ENCODE measurements at places on chromosomes 7 and 10.

DNA sequence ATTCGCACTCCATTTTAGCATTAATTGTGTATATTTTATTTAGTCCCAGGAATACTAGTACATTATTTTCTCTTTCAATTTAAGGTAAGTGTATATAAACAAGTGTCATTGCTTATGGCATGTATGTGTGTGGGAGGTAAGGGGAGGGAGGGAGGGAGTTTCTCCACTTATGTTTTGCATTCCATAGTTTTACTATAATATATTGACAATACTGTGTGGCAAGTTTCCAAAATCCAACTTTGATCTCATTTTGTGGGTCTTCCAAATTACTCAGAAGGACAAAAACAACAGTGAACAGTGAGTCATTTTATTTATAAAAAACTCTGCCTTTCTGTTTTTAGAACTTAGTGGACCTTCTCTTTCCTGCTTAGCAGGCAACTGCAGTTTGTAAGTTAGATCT lies 102.3 kb upstream of the SEMA3E start:
- no peak for DNase-seq

DNA sequence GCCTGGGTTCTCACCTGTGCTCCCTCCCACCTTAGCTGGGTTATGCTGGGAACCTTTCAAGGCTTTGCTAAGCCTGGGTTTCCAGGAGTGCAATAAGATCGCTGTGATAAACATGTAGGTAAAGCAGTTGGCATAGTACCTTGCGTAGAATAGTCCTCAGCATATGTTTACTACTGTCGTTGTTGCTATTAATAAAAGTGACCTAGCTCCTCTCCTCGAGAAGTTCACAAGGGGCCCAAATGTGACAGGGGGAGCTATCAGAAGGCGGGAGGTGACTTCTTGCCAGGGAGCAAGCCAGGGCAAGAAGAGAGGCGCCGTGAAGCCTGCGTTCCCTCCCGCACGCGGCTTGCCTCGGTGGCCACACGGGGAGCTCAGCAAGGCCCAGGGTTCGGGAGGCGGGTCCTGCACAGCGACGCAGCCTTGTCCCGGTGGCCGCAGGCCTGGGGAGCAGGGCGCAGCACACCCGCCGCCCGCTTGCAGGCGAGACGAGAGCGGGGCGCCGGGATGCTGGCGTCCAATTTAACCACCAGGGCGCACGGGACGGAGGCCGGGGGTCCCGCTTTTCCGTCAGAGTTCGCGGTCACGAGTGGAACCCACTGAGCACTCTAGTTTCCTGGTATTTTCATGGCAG lies 106.2 kb downstream of the SNX10 start:
- DNase-seq: no peak

DNA sequence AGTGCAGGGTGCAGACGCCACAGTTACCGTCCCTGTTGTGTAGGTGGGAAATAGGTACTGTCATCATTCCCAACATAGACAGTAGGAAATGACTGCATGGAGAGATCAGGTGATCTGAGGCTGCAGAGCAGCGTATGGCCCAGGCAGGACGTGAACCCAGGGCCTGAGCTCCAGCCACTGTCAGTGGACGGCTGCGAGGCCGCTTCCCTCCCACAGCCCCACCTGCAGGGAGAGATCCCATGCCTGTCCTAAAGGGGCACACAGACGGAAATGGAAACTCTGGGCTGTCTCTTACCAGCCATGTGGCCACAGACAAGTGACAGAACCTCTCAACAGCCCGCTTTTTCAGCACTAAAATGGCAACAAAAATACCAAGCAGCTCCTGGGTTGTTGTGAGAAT lies 44.5 kb upstream of the MNX1 start:
- no peak for DNase-seq

- no peak for DNase-seq
These were observed 751.4 kb upstream of the AUTS2 start for GRCh38 chr7:68846811-68847325.

DNA sequence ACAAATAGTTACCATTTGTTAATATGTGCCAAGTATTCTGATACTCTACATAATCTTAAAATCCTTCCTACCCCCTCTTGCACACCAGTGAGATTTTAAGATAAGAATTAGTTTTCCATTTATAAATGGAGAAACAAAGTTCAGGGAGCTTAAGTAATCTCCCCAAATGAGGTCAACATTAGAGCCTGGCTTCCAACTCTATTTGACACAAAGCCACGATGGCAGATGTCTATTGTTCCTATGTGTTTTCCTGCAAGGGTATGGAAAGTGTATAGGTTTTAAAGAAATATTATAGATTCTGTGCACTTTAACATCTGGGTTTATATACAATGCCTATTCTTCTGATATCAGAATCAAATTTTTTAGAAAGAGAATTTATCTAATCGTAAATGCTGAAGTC lies 143.9 kb upstream of the SEMA3C start:
- DNase-seq: no peak

DNA sequence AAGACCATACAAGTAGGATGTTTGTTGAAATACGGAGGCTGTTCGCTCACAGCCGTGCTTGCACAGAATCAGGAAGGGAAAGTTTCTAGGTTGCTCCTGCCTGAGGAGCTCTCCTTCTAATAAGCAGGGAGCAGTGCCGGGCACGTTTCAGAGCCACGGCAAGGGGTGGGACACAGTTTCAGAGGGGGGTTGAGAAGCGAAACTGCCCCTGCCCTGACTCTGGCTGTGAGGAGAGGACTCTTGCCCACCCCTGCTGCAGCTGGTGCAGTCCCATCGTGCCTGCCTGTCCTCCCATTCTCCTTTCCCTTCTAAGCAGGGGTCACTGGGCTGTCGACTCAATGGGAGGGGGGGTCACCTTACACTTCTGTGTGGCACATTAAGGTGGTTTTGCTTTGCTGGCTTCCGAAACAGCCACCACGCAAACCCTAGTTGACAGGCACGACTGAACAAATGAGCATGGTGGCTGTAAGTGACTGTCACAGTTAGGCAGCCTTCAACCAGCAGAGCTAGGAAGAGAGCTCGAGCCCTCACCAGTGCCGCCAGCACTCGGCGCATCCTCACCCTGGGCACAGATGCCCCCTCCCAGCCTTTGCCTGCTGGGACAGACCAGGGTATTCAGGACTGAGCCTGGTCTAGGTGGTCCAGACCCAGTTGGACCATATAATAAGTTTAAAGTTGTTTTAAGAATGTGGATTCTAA lies 37.5 kb downstream of the ZNF467 start:
- DNase-seq: no peak

GRCh38 chr10:106957823-106958588 lies 206.5 kb downstream of the SORCS1 start:
- no peak for DNase-seq

DNA sequence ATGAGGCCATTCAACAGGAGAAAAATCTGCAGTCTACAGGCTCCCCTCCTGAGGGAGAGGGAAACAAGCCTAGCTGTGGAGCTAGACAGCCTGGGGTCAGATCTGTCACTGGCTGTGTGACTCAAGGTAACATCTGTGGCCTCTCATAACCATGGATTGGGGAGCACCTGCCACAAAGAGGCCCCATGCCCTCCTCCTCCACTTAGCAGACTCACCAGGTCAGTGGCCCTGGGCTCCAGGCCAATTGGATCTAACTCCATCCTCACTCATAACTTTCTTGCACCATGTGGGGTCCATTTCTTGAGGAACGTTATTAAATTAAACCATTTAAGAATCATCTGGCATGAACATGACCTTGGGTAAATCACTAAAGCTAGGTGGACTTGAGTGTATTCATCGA lies 1.8 kb downstream of the GDF10 start:
- no peak for DNase-seq

DNA sequence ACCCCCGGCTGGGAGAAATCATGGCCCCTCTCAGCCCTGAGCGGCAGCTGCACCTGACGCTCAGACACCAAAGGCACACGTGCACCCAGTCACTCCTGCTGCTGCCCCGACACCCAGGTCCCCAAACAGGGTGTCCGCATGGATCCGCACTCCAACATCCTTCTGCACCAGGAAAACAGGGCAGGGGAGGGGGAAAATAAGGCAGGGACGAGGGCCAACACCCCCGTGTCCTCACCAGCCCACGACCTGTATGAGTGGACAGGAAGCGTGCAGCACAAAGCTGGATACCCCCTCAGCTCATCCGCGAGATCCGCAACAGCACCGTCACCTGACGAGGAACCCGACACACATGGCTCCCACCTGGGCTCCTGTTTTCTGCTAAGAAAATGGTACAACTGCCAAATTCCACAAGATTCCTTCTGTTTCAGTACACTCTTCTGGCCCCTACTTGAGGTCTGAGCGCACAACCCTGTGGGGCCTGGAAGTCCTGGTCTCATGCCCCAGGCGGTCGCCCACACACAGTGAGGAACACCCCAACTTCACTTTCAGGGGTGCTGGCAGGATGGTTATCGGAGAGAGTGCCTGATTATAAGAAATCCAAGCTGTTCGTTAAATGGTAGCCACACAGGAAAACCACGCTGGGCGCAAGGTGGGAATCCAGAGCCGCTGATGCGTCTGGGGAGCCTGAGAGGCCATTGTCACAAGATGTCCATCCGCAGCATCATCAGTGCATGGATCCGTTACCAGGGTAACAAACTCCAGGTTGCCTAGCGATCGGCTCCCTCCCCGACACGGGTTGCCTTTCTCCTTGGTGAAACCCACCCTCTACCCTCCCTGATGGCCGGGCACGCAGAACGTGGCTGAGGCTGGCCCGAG lies 63.6 kb downstream of the ZRANB1 start:
- DNase-seq: no peak

- DNase-seq: no peak
These were observed 68.3 kb downstream of the NAMPT start for GRCh38 chr7:106216517-106216922.

GRCh38 chr10:124132876-124133275 lies 39.5 kb upstream of the CHST15 start:
- DNase-seq: no peak

- no peak for DNase-seq
These were observed 68.7 kb downstream of the NEUROD6 start for GRCh38 chr7:31271641-31272405.

DNA sequence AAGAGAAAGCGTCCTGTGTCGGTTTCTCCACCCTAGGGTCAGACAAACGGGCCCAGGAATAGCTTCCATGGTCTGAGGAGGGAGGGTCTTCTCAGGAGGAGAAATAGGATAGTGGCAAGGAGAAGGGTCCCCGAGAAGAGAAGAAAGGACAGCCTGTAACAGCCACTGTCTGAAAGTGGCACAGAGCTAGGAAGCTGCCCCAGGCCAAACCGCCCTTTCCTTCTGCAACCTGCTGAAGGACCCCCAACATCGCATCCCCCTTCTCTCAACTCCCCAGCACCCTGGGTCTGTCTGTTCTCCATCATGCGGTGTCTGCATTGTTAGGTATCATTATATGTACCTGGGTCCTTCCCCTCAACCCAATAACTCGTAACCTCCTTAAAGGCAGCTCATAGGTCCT lies 47.1 kb downstream of the COL17A1 start:
- DNase-seq: no peak

DNA sequence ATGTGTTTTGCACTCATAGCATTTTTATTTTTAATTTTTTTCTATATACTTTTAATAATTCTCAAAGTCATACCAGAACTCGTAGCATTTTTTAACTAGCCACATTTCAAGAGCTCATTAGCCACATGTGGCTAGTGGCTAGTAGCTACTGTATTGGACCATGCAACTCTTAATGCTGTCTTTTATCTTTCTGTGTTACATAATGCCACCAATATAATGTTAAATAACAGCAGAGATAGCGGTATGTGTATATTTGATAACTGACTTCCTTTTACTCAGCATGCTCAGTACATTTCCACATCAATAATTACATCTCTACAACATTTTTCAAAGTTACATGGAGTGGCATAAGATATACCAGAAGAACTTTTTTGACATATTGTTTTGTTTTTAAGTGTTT lies 91.4 kb downstream of the CDK13 start:
- no peak for DNase-seq

- no peak for DNase-seq
These were observed 96.9 kb upstream of the SH2B2 start for GRCh38 chr7:102189756-102190155.

GRCh38 chr10:125159932-125160855 lies at the start of gene CTBP2:
Gene CTBP2, minus strand, starts transcription at chr10:125160563.
- no peak for DNase-seq

DNA sequence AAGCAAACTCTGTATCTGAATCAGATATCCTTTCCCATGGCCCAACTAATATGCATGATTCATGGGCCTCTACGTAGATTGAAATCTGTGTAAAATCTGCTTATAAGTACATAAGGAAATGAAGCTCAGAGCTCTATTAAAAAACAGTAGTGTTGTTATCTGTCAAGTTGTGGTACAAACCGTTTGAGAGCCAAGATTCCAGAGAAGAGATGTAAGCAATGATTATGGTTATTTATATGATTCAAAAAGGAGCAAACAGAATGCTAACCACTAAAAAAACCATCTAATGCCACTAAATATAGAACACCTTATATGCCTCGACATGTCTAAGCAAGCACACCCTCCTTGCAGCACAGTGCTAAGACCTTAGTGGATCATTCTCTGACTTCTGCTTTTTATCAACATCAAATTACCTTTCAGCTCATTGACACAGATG lies 26.6 kb downstream of the RPP38 start:
- DNase-seq: no peak

DNA sequence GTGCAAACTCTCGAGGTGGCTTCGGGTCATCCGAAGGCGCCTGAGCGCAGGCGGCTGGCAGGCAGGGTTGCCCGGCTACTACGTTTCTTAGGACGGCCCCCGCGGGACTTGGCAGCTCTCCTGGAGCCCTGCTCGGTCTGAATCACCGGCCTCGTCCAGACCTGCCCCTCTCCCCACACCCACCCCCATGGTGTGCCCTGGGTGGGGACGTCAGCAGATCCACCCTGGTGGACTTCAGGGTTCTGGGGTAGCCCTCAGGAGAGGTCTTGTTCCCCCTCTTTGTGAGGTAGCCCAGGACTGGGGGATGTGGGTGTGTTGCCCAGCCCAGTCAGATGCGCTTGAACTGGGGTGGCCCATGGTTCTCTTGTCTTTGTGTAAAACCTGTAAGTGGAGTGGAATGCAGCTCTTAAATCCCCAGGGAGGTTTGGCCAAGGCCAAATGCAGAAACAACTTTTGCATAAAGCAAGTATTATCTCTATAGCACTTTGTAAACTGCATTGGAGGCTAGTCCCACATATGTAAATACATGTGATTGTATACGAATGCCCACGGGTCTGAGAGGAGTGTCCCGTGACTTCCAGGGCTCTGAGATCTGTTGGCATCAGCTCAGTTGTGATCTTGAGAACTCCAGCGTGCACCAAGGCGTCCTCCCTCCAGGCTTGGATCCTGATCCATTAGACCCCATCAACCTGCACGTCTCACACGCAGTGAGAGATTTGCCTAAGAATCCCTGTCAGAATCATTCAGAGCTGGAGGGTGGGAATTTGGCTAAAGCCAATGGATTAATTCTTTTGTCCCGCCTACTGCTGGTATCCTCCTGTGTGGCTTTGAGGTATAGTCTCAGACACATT lies 1.8 kb downstream of the PFKFB3 start:
- no peak for DNase-seq

DNA sequence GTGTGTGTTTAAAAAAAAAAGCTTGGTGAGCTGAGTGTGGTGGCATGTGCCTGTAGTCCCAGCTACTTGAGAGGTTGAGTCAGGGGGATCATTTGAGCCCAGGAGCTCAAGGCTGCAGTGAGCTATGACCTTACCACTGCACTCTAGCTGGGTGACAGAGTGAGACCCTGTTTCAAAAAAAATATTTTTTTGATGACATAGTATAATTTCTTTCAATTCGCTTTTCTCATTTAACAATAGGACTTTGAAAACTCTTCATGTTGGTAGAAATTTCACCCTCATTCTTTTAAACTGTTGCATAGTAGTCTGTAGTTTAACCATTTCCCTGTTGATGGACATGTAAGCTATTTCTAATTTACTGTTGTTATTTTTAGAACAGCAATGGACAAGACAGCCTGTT lies 55.7 kb upstream of the EXOC6 start:
- no peak for DNase-seq

Data from stimulated activated CD8-positive, alpha-beta memory T cell treated with anti-CD3 and anti-CD28 coated beads, Interleukin-7, amount 100 ng/mL, for 4 hours (primary cell).